ENCODE measurements at places on chromosomes 7 and 10.
A peak's percentile ranks its signal among the peaks of the same experiment; 100 is the strongest.

DNA sequence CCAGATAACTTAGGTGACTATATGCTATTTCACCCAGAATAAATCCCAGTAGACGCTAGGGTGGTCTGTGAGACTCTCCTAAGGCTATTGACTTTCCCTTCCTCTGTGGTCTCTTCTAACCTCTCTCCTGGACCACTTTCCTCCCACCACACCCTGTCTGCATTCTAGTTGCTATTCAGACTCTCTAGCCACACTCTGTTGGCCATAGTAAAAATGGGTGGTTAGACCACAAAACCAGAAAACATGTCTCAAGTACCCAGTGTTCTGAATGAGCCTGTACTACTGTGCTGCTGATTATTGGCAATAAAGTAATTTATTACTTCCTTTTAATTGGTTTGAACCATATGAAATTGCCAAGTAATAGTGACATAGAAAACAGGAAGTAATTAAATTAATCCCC lies 240.8 kb downstream of the KIF20B start:
- no peak for DNase-seq

GRCh38 chr7:67008260-67008659 lies 11.6 kb downstream of the TYW1 start:
- no peak for DNase-seq

GRCh38 chr10:106053061-106053460 lies 1111.4 kb downstream of the SORCS1 start:
- no peak for DNase-seq

DNA sequence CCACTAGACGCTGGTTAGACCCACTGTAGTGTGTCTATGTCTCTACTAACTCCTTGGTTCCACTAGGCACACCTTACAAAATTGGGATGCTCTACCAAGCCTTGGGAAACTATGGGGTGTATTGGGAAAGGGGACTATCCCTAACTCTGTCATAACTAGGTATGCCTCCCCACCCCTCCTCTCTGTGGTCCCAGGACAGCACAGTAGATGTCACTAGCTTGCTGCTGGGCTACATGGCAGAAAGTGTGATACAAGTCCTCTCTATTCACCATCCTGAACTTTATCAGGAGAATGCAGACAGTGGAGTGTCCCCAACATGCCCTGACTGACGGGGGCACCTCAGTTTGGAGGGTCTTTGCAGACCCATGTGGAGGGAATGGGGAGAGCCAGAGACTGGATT lies 30.3 kb upstream of the TMEM273 start:
- no peak for DNase-seq

DNA sequence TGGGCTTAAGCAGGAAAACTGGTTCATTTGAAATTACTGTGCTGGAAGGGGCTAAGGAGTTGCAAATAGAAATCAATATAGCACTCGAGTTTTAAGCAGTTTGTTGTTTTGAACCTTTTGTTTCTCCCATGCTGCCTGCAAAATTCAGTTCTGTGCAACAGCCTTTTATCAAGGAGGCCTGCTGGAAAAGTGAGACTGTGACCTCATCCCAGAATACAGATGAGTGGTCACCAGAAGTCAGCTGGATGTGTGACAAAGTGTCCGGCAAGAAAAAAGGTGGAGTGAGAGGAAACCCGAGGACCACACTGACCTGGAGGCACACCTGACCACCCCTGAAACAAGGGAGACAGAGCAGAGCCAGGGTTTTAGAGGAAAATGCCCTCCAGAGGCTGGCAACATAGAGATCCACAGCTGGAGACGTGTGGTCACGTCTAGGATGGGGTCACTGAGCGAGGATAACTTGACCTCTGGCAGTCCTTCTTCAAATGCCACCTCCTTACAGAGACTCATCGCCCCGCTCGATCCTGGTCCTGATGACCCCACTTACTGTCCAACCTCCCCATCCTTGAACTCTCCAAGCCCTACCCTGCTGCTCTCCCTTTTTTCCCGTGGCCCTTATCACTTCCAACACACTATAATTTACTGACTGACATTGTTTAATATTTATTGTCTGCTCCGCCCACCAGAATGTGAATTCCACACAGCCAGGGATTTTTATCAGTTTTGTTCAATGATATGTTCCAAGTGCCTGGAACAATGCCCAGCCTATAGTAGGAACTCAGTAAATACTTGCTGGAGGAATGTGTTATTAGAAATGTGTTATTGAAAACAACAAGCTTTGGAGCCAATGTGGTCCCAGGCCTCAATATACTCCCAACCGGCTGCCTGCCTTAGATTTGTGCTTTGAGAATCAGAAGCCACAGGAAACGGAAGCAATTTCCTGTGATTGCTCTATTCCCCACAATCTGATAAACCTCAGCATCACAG lies 243.8 kb downstream of the GLI3 start:
- peak; percentile 36 for DNase-seq

DNA sequence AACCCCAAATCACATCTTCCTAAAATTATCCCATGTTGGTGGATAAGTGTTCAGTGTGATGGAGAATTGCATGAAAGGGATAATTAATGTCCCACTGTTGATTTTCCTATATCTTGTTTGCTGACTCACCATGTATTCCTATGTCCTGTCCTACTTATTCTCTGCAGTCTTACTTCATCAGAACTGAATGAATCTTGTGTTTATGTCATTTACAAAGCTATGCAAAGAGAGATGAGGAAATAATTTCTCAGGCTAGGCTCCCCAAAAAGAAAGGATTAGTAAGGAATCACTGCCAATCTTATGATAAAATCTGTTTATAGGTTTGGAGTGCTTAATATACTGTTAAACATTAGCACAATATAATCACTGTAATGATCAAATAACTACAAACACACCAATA lies 360.8 kb downstream of the CRPPA start:
- DNase-seq: peak; percentile 54

- DNase-seq: peak; percentile 41
Observed at GRCh38 chr7:12653518-12653917, 33.9 kb upstream of the ARL4A start.

Data from adipocyte (in vitro differentiated cells).